Mesendoderm (in vitro differentiated cells): ENCODE measurements at places on chromosomes 12 and 14.
A peak's percentile ranks its signal among the peaks of the same experiment; 100 is the strongest.

DNA sequence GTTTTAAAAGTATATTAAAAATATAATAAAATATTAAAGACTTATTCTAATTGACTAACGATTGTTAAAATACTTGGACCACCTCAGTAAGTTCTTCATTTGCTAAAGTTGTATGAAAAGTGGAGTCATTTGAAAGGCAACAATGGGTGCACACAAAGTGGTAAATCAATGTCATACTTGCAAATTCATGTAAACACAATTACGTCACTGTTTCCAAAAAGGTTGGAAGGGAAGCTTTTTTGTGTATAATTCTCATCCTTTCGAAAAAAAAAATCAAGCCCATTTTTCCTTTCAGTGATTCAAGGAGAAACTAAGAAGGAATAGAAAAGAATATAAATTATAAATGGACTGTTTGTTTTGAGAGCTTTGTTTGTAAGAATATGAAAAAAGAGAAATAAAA, 166.2 kb downstream of the PIK3C2G start:
- DNase-seq = no peak

GRCh38 chr14:70086685-70087379, 101.9 kb downstream of the SLC8A3 start:
- peak; percentile 46 for DNase-seq

GRCh38 chr12:54300225-54300731, 537 bp downstream of the NFE2 start:
- DNase-seq = no peak

GRCh38 chr12:85363382-85364190, 83.6 kb downstream of the ALX1 start:
- no peak for DNase-seq

DNA sequence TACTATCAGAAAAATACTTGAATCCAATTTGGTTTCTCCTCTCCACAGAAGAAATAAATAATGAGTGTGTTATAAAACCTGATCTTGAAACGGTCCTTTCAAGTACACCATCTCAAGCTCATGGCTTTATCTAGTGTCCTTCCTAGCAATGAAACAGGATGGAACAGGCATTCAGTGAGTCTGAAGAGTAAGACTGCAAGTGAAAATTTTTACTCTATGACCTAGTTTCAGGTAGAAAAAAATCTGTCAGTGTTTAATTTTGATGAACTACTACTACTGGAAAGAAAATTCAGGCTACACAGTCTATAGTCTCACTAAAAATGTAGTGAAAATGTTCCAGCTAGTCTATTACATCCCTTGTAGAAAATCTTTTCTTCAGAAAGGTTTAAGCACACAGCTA, 7.7 kb downstream of the CBX5 start:
- DNase-seq = no peak
